Stimulated activated CD4-positive, alpha-beta T cell treated with anti-CD3 and anti-CD28 coated beads, Interleukin-12 subunit alpha, Interleukin-12 subunit beta, amount 100 ng/mL, for 48 hours (primary cell): ENCODE measurements at places on chromosomes 13 and 19.
A peak's percentile ranks its signal among the peaks of the same experiment; 100 is the strongest.

- DNase-seq: peak; percentile 78
Observed at GRCh38 chr19:913080-913748, at the start of gene R3HDM4. Gene R3HDM4 (minus strand): TSS chr19:913219. CDS start chr19:913157, 62 bp downstream.

DNA sequence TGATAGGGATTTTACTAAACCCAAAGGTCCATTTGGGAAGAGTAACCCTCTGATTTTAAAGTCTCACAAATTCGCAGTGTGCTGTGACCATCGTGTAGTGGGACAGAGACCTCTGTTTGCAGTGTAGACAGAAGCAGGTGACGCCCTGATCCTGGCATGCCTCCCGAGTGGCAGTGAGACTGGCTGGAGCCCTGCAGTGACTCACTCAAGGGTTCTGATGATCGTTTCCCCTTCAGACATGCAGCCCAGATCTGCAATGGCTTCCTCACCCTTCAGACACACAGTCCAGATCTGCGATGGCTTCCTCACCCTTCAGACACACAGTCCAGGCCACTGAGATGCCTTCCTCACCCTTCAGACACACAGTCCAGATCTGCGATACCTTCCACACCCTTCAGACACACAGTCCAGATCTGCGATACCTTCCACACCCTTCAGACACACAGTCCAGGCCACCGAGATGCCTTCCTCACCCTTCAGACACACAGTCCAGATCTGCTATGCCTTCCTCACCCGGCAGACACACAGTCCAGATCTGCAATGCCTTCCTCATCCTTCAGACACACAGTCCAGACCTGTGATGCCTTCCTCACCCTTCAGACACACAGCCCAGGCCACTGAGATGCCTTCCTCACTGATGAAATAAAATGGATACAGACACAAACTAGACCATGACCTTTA lies 125.2 kb downstream of the ATP11A start:
- no peak for DNase-seq

DNA sequence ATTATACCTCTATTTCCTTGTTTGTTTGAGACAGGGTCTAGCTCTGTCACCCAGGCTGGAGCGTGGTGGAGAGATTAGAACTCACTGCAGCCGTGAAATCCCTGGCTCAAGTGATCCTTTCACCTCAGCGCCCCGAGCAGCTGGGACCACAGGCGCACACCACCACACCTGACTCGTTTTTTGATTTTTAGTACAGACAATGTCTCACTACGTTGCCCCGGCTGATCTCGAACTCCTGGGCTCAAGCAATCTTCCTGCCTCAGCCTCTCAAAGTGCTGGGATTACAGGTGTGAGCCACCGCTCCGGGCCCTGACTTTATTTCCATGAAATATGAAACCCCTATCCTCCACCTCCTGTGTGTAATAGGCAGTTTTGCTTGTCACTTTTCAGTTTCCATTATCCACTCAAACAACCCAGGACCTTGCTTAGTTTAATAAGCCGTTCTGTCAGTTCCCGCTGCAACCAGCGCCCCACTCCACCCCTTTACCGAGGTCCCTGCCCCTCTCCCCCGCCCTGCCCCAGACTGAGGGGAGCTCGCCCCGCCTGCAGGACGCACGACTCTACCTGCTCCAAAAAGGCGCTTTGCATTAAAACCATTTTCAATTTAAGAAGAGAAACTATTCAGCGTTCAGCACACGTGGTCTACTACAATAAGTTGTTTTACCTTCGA lies 16.9 kb downstream of the ZNF816 start:
- no peak for DNase-seq

DNA sequence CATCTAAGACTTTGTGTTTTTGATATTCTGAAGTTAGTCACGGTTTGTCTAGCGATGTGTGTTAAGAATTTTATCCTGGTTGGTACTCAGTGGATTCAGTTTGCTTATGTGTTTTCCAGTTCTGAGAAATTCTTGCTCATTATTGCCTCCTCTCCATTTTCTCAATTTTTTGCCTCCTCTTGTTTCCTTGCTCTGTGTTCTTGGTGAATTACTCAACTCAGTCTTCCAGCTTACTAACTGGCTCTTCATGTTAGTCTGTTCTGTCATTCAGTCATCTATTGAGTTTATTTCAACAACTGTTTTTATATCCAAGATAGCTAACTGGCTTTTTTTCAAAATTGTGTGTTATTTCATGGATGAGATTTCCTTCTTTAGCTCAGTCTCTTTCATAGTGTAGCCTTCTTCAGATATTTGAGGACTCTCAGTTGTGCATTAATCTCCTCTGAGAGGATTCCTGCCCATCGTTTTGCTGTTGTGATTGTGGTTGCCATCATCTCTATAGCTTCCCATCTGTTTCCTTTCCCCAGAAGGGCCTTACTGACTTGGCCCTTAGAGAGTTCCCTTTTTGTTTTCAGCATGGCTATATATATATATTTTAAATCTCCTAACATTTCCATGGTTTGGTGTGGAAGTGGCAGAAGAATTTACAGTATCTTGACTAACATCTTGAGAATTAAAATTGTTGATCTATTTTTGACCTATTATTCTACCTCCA lies 6.2 kb downstream of the SETDB2 start:
- DNase-seq: no peak

DNA sequence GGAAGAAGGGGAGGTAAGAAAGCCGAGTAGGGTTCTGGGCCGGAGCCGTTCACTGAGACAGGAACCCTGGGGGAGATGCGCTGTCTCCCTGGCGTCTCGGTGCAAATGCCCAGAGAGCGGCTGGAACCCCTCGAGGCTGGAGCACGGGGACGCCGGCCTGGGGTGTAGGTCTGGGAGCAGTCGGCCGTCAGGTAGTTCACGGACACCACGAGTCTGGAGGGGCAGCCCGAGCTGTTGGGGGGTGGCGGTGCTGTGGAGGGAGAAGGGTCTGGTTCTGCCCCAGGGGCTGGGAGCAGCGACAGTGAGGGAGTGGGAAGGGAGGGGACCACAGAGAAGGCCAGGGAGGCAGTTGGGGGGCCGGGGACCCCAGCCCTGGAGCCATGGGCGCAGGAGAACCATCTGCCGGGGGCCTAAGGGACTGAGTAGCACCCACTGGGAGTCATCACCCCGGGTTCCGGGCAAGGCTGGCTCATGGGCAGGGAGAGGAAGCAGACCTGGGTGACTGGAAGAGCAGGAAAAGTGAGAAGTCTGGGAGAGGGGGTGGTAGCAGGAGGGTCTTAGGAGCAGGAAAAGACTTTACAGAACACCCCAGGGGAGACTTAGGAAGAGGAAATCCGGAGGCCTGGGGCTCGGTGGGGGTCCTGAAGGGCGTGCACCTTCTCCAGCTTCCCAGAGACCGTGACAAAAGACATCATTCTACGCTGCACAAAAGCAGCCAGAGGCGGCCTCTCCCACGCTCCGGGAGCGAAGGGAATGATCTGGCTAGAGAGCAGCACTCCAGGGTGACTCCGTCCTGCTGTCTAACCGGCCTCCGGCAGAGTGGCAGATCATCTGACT lies 173.1 kb upstream of the SOX1 start:
- DNase-seq: no peak

DNA sequence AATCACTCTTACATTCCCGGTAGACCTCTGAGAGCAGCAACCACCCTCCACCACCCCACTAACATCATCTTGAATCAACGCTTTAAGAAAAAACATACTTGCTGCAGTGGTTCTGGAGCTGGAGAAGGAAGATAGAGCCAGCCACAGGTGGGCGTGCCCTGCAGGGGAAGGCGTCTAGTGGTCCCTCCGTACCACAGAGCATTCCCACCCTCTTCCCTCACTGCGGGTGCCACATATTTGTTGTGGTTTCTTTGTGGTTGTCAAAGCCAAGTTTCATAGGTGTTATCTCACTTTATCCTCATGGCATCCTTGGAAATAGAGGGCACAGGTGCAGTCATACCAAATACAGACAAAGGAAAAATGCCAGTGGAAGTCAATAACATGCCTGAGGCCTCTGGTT lies 22.2 kb downstream of the COL4A2 start:
- no peak for DNase-seq

DNA sequence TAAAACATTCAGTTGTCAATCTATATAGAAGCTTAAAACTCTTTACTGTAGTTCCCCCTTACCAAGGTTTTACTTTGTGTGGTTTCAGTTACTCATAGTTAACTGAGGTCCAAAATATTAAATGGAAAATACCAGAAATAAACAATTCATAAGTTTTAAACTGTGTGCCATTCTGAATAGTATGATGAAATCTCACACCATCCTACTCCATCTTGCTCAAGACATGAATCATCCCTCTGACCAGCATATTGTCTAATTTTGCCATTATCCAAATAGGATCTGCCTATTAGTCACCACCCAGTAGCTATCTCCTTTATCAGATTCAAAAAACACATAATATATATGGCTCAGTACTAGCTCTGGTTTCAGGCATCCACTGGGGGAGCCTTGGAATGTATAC lies 22.4 kb downstream of the ZNF571 start:
- DNase-seq: no peak

- DNase-seq: no peak
Observed at GRCh38 chr19:48182434-48182833, 12.0 kb downstream of the ZSWIM9 start.

DNA sequence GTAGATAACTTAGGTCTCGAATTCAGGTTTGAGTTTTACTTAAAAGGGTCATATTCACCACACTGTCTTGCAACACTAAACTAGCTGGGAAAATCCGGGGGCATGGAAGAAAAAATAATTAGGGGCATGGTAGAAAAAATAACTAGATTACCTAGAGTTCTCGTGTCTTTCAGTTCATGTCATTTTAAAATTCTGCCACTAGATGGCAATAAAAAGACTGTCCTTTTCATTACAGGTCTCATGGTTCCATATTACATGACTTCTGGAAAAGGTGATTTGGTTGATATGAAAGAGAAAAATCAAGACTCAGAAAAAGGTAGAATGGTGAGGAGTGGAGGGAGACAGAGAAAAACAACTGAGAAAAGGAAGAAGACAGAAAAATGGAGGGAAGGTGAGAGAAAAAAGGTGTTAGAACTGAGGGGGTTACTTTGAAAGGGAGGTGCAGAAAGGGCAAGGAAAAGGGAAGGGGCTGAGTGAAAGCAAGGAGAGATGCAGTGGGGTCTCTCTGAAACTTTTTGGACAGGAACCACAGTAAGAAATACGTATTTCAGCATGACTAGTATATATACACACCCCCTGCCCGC lies 299.0 kb downstream of the KLF12 start:
- DNase-seq: no peak

- no peak for DNase-seq
Observed at GRCh38 chr13:97395447-97396136, 38.4 kb upstream of the RAP2A start.

DNA sequence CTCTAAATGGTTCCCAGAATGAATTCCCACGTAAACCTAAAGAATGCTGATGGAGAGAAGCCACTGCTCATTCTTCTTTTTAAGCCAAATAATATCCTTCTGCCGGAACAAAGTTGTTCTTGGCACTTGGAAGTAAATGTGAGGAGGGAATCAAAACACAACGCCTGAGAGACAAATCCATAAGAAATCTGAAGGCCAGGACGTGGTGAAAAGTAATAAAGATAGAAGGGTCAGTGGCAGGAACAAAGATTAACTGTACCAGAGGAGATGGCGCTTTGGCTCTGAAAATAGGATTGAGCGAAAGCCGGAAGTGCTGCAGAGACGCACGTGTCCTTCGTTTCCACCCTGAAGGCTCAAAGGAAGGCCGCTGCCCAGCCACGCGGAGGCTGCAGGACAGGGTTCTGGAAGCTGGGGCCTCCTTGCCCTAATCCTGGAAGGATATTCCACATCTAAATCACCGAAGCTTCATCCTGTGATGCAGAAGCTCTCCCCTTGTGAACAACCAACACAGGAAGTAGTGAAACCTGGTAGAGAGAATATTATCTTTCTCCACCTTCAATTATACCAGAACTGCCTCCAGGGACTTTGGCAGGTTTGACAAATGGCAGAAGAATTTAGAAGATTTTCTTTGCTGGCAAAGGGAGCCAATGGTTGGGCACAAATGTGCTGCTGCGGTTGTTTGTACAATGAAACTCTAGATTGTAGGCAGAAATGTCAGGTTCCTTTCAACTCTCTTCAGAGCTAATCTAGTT lies 214.6 kb upstream of the SERP2 start:
- DNase-seq: no peak

- DNase-seq: no peak
Observed at GRCh38 chr19:41915021-41915775, 13.1 kb downstream of the ERFL start.

- DNase-seq: no peak
Observed at GRCh38 chr13:112053167-112053743, 13.7 kb upstream of the SOX1 start.

- peak; percentile 52 for DNase-seq
Observed at GRCh38 chr19:17872251-17873001, 681 bp downstream of the SLC5A5 start.

- DNase-seq: no peak
Observed at GRCh38 chr13:73428137-73428536, 369.3 kb downstream of the KLF5 start.

DNA sequence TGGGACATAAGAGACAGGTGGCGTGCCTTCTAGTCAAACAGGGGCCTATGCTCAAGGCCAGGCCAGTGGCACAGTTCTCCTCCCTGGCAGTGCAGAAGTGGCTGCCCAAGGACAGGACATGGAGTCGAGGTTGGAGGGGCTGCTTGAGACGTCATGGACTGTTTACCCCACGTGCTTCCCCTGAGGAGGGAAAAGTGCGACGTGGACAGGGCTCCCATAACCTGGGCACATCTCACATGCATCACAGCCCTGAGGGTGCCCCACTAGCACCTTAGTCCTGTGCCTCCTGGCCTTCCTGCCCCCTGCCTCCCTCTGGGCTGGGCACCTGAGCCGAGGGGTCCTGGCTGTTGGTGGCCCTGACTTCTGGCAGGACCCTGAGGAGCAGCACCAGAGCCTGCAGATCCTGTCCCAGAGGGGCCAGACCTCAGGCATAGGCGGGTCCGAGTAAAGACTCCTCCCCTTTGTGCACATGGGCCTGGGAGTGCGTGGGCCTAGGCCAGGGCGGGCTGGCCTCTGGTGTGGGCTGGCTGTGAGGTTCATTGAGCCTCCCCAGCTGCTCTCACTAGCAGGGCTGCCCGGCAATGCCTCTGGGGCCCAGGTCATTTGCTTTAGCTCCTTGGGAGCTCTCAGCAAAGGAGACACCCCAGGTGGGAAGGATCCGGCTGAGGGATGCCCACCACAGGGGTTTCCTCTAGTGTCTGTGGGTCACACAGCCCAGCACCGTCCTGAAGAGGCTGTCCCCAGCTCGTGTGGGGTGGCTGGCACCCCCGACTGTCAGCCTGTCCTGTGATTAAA lies 65.7 kb downstream of the CEBPG start:
- DNase-seq: no peak

DNA sequence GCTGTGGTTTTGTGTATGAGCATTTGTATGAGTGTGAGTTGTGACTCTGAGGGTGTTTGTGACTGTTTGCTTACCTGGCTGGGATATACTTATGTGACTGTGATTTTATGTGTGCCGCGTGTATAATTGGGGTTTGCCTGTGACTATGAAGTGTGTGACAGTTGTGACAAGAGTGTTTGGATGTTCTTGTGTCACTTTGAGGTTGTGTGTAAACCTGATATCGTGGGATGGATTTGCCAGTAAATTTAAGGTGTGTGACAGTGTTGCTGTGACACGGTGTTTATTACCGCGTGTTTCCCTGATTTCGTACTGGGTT lies 442 bp downstream of the ZNF420 start:
- DNase-seq: peak; percentile 8

GRCh38 chr13:102198418-102199311 lies 203.2 kb downstream of the FGF14 start:
- DNase-seq: no peak

- no peak for DNase-seq
Observed at GRCh38 chr19:30910485-30911240, 438.6 kb downstream of the TSHZ3 start.

GRCh38 chr13:39378306-39378705 lies 224.7 kb downstream of the LHFPL6 start:
- DNase-seq: no peak

GRCh38 chr13:36046672-36047071 lies 84.5 kb downstream of the DCLK1 start:
- DNase-seq: no peak
